ENCODE measurements at places on chromosomes 1 and 21. TPM values are rescaled to one million over a fixed set of nuclear protein-coding genes. Genes with fewer than 3 reads are reported as not detected.
A peak's percentile ranks its signal among the peaks of the same experiment; 100 is the strongest.

- no peaks in the 10 kb centered on the region for H3K4me1 ChIP-seq
- peaks cover 91% of the 10 kb centered on the region for H3K36me3 ChIP-seq
- no peak for DNase-seq
- no peaks in the 10 kb centered on the region for H3K27me3 ChIP-seq
Measured at GRCh38 chr1:21855257-21856096, 43.4 kb downstream of the LDLRAD2 start.

DNA sequence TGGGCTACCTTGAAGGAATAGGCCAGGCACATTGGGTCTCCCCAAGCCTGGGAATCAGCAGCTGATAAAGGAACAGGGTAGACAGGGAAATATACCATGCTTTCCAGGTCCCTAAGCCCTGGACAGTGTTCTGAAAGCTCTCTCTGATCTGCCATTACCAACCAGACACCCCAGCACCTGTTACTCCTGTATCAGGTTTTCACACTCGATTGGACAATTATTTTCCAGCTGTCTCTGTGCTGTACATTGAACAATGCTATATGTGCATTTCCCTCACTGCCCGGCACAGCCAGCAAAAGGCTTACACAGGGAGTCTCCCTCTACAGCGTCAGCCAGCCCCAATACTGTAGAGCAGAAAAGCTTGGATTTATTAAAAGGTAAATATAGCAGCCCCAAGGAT is 4.7 kb downstream of the CFAP45 start:
- no peaks in the 10 kb centered on the region for H3K36me3 ChIP-seq
- H3K4me3 ChIP-seq: no peak overlapping the region
- no peak for DNase-seq
- no peak overlapping the region for H3K27ac ChIP-seq
- no peaks in the 10 kb centered on the region for H3K27me3 ChIP-seq
- H3K4me1 ChIP-seq: peaks cover 2% of the 10 kb centered on the region

- no peaks in the 10 kb centered on the region for H3K36me3 ChIP-seq
- no peak for DNase-seq
- H3K4me1 ChIP-seq: no peaks in the 10 kb centered on the region
- H3K4me3 ChIP-seq: no peak overlapping the region
- no peak overlapping the region for H3K27ac ChIP-seq
Measured at GRCh38 chr1:186722711-186723309, 42.6 kb upstream of the PTGS2 start.

- H3K27ac ChIP-seq: no peak overlapping the region
- peaks cover 22% of the 10 kb centered on the region for H3K4me1 ChIP-seq
- H3K4me3 ChIP-seq: no peak overlapping the region
- no peaks in the 10 kb centered on the region for H3K36me3 ChIP-seq
- no peaks in the 10 kb centered on the region for H3K27me3 ChIP-seq
- DNase-seq: no peak
Measured at GRCh38 chr1:63909526-63909925, 135.7 kb downstream of the ROR1 start.

DNA sequence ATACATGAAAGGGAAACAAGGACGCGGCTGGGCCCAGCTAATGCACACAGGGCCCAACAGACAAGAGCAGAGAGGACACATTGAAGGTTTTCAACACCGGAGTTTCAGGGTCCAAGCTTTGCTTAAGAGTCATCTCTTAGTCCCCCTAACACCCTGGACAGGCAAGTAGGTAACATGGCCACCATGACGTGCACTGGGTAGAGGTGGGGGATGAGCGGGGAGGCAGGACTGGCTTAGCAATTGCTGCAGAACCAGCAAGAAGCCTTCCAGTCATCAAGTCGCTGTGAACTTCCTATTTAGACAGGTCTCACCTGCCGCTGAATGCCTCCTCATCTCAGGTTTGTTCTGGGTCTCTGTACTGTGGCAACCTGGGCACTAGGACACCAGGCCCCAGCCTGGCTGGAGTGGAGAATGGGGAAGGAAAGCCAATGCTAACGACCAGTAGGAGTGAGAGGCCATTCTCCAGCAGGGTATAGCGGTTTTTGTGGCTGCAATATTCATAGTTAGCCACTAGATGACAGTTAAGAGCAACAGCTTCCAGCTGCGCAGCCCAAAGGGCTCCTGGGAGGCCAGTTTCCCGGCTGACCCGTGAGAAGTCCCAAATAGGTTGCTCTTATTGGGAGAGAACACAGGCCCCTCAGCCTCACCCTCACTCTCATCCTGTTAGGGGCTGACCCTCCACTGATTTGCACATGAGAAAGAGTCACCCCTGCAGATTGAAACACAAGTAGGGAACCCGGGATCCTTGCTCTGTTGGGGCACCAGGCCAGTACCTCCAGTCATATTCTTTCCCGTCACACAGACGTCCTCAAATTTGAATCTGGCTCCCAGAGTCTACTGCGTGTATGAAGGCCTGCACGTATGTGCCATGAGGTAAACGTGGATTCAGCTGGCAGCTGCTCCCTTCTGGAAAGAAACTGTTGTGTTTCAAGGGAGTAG is 6.0 kb upstream of the PIGC start:
- no peaks in the 10 kb centered on the region for H3K36me3 ChIP-seq
- H3K27ac ChIP-seq: no peak overlapping the region
- no peaks in the 10 kb centered on the region for H3K27me3 ChIP-seq
- DNase-seq: peak; percentile 12
- peaks cover 36% of the 10 kb centered on the region for H3K4me1 ChIP-seq

Gene TNFSF4
- total RNA-seq: 0.23 TPM

DNA sequence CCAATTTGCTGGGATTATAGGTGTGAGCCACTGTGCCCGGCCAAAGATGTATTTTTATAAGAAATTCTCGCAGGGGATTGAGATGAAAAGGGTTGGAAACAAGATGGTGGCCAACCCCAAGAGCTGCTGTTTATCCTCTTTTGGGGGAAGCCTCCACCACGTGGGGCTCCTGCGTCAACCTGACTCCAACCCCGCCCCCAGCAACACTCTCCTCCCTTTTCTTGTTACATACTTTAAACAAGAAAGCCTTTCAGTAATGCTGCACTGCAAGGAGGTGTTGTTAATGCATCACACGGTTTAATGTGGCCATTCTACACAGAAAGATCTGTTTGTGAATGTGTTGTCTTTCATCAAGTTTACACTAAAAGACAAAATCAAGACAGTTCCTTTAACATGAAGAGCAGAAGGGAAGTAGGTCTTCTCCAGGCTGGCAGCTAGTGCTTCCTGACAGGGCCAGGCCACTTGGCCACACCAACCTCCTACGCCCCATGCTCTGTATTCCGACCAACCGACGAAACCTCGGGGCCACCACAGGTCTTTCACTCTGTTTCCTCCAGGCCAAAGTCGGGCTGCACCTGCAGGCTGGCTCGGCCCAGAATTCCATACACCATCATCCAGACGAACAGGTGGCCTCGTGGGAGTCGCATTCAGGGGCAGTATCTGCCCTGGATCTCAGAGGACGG is 25.9 kb downstream of the C2CD2 start:
- DNase-seq: no peak
- H3K27me3 ChIP-seq: no peaks in the 10 kb centered on the region
- H3K27ac ChIP-seq: peak overlapping the region; percentile 66
- H3K4me1 ChIP-seq: peaks cover 8% of the 10 kb centered on the region

DNA sequence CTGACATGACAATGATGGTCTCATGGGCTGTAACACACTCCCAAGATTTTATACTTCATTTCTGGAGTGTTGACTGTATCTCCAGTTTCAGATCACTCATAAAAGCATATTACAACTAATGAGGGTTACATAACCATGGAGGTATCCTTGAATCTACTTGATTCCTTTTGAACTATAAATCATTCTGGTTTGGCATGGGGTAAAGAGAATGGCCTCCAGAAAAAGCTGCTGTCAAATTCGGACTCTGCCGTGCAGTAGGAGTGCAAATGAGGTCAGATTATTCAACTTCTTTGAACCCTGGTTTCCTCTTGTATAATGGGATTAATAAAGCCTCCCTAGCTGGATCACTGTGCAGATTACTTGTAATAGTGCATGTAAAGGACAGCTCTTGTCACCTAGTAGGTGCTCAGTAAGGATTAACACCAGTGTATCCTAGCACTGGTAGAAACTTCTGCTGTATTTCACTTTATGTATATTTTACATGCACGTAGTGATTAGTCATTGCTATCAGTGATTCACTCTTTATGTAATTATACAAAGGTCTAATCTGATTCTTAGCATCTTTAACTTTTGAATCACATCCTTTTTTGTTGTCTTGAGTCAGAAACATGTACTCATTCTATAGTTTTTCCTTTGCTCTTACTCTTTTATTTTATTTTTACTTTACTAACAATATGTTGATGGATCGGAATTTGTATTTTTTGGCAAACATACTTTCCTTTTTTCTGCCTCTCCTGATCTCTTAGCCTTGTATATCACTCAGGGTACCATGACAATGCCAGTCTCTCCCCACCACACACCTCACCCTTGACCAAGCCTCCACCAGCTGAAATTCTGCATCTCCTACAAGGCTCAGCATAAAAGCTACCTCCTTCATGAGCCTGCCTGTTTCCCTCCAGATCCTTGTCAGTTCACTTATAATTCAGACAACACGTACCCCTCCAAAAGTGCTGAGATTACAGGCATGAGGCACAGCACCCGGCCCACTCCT is 3.2 kb downstream of the LRRC8C start:
- no peak overlapping the region for H3K4me3 ChIP-seq
- no peaks in the 10 kb centered on the region for H3K4me1 ChIP-seq
- peak overlapping the region; percentile 81 for H3K27ac ChIP-seq

Gene HSD3B2
- 0.66 TPM for total RNA-seq

DNA sequence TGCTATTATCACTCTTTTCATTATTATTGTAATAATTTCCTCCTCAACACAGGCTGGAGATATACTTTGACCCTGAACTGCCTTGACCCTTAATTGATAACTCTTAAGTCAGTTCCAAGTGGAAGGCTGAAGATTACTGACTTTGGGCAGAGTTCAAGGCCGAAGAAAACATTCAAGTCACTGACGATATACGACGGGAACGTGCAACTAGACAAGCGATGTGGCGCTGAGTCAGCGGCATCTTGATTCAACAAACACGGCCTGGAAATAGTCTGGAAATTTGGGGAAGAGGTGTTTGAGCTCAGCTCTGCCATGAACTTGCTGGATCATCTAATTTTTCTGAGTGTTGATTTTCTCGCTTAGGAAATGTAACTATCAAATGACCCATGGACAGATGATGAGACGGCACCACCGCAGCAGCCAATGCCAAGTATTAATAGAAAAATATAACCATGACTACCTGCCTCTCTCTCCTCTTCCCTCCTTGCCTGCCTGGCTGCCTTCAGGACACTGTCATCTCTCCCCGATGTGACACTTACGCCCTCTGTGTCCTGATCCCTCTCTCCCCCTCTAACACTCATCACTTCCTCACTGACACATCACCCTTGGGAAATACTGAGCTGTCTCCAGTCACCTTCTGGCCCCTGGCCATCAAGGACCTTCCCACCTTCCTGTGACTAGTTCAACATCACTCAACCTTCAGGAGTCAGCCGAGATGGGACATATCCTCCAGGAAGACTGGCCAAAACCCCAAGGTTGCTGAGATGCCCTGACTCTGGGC is 49.4 kb downstream of the TMCO4 start:
- H3K4me3 ChIP-seq: no peak overlapping the region
- H3K27me3 ChIP-seq: no peaks in the 10 kb centered on the region
- H3K27ac ChIP-seq: no peak overlapping the region
- DNase-seq: no peak

Gene B3GALT5
- total RNA-seq: 1.3 TPM

Gene ZSCAN20
- 2.7 TPM for total RNA-seq

DNA sequence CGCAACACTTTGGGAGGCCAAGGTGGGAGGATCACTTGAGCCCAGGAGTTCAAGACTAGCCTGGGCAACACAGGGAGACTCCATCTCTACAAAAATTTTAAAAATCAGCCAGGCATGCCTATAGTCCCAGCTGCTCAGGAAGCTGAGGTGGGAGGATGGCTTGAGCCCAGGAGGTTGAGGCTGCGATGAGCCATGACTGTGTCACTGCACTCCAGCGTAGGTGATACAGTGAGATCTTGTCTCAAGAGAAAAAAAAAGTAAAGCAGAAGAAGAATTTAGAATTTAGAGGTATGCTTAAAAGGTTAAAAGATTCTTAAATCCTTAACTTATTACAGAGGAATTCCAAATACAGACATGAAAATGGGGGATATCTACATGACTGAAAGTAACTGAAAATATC is 79.5 kb downstream of the SMYD3 start:
- no peaks in the 10 kb centered on the region for H3K27me3 ChIP-seq
- H3K4me3 ChIP-seq: no peak overlapping the region
- H3K36me3 ChIP-seq: no peaks in the 10 kb centered on the region
- H3K4me1 ChIP-seq: no peaks in the 10 kb centered on the region
- no peak for DNase-seq
- H3K27ac ChIP-seq: no peak overlapping the region

DNA sequence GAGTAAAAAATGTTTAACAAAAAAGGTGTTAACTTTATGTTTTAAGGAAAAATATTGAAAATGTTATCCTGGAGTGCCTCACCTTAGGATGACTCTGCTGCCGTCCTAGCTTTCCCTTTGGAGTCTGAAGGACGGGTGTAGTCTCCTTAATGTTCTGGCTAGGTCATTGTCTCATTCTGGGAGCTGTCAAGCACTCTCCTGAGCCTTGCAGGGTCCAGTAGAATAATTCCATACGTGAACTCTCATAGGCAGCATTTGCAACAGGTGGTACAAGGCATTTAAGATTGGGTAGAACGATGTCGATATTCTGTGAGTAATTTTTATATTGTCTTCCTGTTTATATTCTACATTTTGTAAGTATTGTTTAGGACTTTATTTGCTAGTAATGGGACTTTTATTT is 283.6 kb upstream of the C1orf105 start:
- H3K4me1 ChIP-seq: no peaks in the 10 kb centered on the region
- H3K27ac ChIP-seq: peak overlapping the region; percentile 28
- H3K4me3 ChIP-seq: no peak overlapping the region
- H3K36me3 ChIP-seq: no peaks in the 10 kb centered on the region

GRCh38 chr1:19577036-19577435 is 67.1 kb upstream of the NBL1 start:
- no peak overlapping the region for H3K4me3 ChIP-seq
- H3K27me3 ChIP-seq: no peaks in the 10 kb centered on the region
- H3K27ac ChIP-seq: no peak overlapping the region
- no peaks in the 10 kb centered on the region for H3K36me3 ChIP-seq
- H3K4me1 ChIP-seq: no peaks in the 10 kb centered on the region

GRCh38 chr1:247639381-247639981 is 34.1 kb downstream of the OR2G3 start:
- no peak overlapping the region for H3K27ac ChIP-seq
- H3K36me3 ChIP-seq: no peaks in the 10 kb centered on the region
- peak; percentile 23 for DNase-seq
- no peaks in the 10 kb centered on the region for H3K27me3 ChIP-seq
- no peaks in the 10 kb centered on the region for H3K4me1 ChIP-seq

- no peaks in the 10 kb centered on the region for H3K36me3 ChIP-seq
- no peaks in the 10 kb centered on the region for H3K4me1 ChIP-seq
- no peak overlapping the region for H3K27ac ChIP-seq
Measured at GRCh38 chr1:19974822-19975416, 4.5 kb downstream of the PLA2G2A start.

Gene DCST2
- not detected for total RNA-seq

Gene KCNJ15
- 0.41 TPM for total RNA-seq

DNA sequence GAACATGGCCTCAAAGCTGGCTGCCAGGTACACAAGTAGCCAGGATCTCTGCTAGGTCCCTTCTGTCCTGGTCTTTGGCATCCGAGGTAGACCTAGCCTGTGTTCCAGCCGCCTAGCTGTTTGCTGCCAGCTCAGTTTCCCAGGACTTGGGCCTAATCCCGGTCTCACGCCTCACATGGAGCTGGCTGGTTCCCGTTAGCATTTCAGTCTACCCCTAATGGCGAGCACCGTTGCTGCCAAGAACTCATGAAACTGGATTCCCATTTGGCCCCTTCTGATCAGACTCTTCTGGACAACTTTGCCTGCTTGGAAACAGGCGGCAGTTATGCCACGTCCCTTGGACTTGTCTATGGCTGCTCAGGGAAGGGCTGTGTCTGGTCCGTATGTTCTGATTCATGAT is 26.2 kb upstream of the HHAT start:
- peak overlapping the region; percentile 59 for H3K27ac ChIP-seq
- H3K36me3 ChIP-seq: no peaks in the 10 kb centered on the region
- peak; percentile 55 for DNase-seq
- H3K4me1 ChIP-seq: peaks cover 25% of the 10 kb centered on the region
- no peaks in the 10 kb centered on the region for H3K27me3 ChIP-seq
- H3K4me3 ChIP-seq: no peak overlapping the region

Data from gastrocnemius medialis (tissue), 4 donors.